ENCODE measurements at places on chromosomes 7 and 10. TPM values are rescaled to one million over a fixed set of nuclear protein-coding genes. Genes with fewer than 3 reads are reported as not detected.

The PLA2G12B gene
- total RNA-seq = not detected

The GRID1 gene
- 0.49 TPM for total RNA-seq

The CHCHD1 gene
- 19.2 TPM for total RNA-seq

The MOSPD3 gene
- total RNA-seq = 14.5 TPM

The PITX3 gene
- total RNA-seq = not detected

The FFAR4 gene
- 1.1 TPM for total RNA-seq

The FAM25A gene
- not detected for total RNA-seq

The TMEM229A gene
- not detected for total RNA-seq

Data from subcutaneous adipose tissue (tissue), 4 donors.